ENCODE measurements at places on chromosomes 2 and 18.

- no peak for DNase-seq
Measured at GRCh38 chr2:132420816-132421805, 4.5 kb downstream of the GPR39 start.

DNA sequence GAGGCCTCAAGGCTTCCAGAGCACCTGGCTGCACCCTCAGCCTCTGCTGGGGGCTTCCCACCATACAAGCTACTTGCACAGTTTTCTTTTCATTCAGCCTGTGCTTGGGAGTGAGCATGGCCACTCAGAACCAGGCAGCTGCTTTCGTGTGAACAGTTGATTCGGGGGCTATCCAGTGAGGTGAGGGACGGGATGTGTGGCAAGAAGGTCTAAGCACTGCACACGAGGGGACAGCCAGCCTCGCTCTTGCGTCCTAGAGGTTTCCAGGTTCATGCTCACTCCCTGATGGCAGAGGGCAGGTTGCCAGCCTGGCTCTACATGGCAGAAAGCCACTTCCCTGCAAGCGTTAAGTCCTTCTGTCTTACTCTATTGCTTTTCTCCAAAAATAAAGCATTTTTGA lies 146.2 kb downstream of the MBP start:
- peak; percentile 13 for DNase-seq

GRCh38 chr18:1438458-1438910 lies 533.8 kb downstream of the ADCYAP1 start:
- DNase-seq: no peak

DNA sequence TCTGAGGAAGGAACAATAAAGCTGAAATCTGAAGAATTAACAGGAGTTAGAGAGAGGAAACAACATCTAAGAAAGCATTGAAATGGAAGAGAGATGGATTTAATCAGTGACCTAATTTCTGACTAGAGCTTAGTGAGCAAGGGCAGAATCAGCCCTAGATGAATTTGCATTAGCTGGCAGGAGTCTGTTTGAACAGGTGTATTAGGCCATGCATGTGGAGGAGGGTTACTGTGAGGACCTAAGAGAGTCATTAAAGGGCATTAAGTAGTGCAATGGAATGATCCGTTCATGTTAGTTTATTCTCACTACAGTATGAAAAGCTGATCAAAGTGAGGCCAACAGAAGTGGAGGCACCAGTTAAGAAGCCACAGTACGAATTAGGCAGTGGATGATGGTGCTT lies 285.3 kb downstream of the GRB14 start:
- DNase-seq: no peak

GRCh38 chr18:32530947-32531651 lies 60.4 kb upstream of the GAREM1 start:
- DNase-seq: no peak

DNA sequence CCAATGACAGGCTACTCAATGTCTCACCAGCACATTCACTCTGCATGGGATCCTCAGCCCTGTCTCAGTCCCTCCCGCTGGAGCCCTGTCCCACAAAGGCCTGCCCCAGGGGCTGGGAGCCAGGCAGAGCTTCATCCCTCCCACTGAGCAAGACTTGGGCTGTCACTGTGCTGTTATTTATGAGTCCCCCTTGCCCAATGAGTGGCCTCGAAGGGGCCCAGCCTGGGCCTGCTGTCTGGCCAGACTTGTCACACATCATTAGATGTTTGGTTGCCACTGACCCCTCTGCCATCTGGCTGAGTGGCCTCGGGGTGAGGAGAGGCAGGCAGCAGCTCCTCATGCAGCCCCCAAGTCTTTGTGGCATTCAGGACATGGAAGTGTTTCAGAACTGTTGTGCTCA lies 330.6 kb upstream of the SKOR2 start:
- no peak for DNase-seq

Data from right hindlimb (tissue), 1 donor.